ENCODE measurements at places on chromosomes 7 and 10.

DNA sequence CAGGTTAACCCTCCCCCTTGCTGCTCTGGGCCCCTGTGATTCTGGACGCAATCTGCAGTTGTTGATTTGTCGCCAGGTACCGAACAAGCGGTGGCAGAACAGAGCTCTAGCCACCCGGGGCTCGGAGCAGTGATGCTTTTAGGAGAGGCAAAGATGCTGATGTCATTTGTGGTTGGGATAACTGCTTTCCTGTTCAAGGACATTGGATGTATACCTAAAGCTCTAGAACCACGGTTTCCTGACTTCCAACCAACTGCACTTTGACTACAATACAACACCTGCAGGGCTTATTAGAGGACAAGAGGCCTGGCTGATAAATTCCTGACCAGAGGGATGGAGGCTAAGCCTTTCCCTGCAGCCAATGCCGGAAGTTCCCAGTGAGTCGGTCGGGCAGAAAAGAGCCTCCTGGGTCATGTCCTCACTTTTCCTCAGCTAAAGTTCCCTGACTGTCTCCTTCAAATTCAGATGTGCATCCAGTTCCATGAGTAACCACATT, 6.5 kb upstream of the RBM20 start:
- DNase-seq = no peak

GRCh38 chr7:134722786-134723322, 56.6 kb upstream of the CALD1 start:
- DNase-seq = no peak

DNA sequence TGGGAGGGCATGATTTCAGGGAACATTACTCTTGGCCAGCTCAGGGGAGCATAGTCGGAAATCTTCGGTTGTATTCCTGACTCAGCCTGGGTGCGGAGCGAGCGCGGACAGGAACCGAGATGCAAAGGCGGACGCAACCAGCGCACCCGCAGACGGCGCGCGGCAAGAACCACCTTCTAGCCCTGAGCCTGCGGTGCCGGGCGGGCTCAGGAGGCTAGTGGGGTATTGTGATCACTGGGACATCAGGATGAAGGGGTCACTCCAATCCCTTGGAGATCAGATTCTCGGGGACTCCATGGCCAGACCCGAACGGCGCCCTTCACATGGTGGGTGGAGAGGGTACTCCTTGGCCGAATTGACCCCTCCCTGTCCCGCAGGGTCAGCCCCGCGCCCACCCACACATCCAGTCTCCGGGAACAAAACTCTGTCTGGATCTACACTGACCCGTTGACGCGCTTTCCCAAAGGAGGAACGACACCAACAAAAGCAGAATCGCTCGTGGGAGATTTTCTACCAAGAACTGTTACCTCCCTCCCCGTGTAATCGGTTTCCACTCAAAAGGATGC, 730.5 kb downstream of the ZWINT start:
- no peak for DNase-seq

DNA sequence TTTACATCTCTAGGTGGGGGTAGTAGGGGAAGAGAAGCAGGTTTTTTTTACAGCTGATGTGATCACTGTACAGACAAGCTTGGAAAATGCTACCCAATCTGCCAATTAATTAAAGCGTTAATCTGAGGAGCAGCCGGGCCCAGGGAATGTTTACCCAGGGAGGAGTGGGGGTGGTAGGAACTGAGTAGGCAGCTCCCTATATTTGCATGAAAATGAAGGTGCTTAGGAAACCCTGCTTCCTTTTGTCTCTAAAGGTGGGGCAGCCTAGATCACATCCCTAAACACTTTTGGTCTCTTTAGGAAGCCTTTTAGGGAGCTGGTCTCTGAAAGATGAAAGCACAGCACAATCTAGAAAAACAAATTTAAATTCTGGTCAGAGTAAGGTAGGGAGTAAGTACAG, 53.0 kb upstream of the NFKB2 start:
- no peak for DNase-seq

GRCh38 chr10:118266098-118266748, 75.9 kb downstream of the FAM204A start:
- DNase-seq = no peak

- DNase-seq = no peak
Observed at GRCh38 chr7:106128836-106129235, 16.7 kb upstream of the SYPL1 start.

DNA sequence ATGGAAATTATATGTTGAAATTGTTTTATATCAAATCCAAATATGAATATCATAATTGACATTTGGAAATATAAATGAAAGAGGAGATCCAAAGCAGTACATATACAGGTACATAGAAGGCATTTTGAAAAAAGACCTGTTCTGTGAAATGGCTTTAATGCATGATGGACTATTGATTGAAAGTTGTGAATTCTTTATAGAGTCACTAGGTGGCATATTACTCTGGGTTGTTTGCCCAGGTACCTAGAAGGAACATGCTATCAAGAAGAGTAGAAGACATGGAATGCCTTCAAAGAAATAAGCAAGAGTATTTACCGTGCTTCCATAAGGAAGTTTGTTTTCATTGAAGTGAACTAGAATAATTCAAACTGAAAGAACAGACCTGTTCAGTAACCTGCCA, 160.0 kb upstream of the ANK3 start:
- no peak for DNase-seq

DNA sequence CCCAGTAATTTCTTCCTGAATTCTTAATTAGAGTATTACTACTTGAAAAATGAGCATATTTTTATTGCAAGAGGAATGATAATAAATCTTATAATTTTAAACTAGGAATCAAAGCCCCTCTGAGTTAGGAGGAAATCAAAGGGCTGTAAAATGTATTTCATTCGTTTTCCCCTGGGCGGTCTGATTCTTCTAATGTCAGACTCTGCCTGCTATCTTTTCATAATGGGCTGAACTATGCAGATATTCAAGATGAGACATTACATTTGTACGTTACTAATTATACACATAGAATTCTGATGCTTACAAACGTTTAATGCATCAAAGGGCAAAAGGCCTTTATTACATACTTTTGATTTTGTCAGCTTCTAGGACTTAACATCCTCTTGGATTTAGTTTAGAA, 16.0 kb upstream of the TRUB1 start:
- no peak for DNase-seq

DNA sequence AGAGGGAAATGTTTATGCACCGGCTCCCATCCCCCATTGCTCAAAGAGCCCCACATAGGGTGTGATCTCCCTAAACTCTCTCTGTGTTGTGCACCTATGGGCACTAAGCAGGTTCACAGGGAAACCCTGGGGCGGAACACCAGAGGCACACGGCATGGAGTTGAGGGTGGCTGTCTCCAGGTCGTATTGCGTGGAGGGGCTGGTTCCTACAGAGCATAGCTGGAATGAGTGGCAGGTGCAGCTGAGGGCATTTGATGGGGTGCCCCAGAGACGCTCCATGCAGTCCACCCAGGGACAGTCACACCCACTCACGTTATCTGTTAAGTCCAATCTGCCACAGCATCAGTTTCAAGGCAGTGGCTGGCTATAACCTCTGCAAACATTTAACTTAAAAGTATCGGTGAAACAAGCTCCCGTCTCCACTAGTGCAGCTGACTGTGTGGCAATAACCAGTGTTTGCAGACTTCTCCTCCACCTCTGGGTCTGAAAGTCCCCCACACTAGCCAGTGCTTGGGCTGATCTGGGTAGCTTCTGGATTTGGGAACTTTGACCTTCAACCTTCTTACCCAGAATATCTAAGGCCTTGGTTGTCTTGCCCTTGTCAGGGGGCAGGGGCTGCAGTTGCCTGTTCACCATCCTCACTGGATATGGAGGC, 249.2 kb upstream of the ZNF32 start:
- DNase-seq = no peak

DNA sequence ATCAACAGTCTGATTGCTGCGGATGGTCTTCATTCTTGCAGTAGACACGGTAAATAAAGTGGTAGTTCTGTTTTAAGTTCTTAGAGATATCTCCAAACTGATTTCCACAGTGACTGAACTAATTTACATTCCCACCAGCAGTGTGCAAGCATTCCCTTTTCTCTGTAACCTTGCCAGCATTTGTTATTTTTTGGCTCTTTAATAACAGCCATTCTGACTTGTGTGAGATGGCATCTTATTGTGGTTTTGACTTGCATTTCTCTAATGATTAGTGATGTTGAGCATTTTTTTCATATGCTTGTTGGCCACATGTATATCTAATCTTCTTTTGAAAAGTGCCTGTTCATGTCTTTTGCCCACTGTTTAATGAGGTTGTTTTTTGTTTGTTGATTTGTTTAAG, 30.2 kb upstream of the CXCL12 start:
- DNase-seq = no peak

DNA sequence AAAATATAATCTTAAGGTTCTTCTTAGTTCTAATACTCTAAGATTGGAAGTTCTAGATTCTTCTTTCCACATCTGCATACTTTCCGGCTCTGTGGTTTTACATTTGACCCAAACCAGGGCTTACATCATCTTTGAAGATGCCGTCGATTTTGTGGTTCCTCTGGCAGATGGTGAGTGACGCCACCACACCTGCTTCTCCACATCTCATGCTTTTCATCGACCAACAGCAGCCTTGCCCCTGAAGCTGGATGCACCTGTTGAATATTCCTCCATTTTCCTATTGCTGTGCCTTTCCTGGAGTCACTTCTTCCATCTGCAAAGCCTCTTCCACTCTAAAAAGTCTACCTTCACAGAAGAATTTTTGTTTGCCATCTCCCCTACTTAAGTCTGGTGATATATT, 121.3 kb downstream of the PRKCQ start:
- no peak for DNase-seq

GRCh38 chr7:18895456-18895855, 222.0 kb downstream of the TWIST1 start:
- DNase-seq = peak; percentile 76

DNA sequence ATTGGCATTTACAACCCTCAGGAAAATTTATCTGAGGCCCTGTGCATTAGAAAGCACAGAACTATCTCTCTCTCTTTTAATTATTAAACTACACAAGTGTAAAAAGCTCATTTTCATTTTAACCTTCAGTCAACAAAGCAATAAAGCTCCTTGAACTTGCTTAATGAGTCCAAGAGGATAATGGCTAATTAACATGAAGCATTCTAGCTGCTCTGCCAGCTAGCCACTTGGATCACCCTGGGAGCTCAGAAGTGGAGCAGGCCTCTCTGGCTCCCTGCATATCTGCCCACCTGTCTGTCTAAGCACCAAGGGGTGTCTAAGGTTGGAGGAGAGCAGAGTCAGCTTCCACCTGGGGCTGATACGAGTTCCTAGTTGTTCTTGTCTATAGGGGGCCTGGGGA, 56.0 kb upstream of the SLC35G1 start:
- no peak for DNase-seq

- DNase-seq = no peak
Observed at GRCh38 chr7:44335184-44335583, 9.8 kb upstream of the CAMK2B start.

DNA sequence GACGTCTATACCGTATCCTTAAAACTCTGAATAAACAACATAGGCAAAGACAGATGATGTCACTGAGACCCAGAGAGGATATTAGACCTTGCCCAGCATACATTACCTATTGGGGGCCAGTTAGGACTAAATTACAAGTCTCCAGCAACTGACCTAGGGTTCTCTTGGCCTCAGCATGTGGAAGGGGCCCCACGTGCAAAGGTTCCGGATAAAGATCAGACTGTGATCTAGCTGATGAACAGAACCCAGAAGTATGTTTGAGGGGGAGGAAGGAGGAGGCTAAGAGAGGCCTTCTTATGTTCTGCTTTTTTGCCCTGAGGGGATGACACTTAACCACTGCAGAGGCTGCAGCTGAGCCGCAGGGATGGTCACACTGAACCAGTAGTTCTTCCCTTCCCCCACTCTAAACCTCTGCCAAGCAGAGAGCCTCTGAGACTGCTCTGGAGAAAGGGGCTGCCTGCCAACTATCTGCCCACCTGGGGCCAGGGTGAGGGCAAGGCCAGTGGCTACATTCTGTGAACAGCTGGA, 24.0 kb upstream of the KMT2C start:
- peak; percentile 67 for DNase-seq

- no peak for DNase-seq
Observed at GRCh38 chr7:100396421-100396982, 23.2 kb downstream of the PILRA start.

DNA sequence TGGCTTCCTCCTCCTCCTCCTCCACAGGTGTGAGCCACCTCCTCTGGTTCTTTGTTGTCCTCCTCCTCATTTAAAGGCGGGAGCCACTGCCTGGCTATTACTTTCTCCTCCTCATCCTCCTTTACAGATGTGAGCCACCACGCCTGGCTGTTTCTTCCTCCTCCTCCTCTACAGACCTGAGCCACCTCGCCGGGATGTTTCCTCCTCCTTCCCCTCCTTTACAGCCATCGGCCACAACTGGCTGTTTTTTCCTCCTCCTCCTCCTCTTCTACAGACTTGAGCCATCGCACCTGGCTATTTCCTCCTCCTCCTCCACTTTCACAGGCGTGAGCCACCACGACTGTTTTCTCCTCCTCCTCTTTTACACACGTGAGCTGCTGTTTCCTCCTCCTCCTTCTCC, 49.0 kb upstream of the ZNF479 start:
- no peak for DNase-seq

DNA sequence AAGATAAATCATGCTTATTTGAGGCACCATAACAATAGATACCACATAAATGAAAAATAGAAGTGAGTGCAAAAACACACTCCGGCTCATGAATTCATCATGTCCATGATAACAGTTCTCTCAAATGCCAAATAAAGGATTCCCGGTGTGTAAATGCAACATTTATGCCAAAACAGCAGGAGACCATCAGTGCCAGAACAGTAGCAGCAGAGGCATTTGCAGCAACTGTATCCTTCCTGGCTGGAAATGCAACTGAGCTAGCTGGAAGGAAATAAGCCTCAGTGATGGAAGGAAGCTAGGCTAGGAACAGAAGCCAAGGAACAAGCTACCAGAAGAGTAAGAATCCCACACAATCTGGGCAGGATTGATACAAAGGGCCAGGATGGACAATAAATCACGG, 79.9 kb upstream of the THSD7A start:
- DNase-seq = no peak

- no peak for DNase-seq
Observed at GRCh38 chr10:115558252-115558651, 465.1 kb downstream of the ATRNL1 start.

GRCh38 chr10:89640241-89640640, 4.8 kb downstream of the PANK1 start:
- no peak for DNase-seq

GRCh38 chr7:22677680-22678079, 49.3 kb upstream of the IL6 start:
- DNase-seq = no peak

GRCh38 chr10:130300608-130301020, 164.4 kb downstream of the GLRX3 start:
- DNase-seq = no peak

DNA sequence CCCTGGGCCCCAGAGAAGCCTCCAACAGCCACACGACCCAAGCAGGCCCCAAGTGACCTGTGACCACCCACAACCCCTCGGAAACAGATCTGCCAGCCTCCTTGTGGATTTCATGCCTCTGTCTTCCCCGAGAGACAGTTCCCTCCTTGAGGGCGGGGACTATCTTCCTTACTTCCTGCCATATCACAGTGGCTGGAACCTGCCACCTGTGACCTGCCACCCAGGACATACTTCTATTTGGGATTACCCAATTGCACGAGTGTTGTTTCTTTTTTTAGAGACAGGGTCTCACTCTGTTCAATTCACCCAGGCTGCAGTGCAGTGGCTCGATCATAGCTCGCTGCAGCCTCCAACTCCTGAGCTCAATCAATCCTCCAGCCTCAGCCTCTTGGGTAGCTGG, 25.9 kb downstream of the TNRC18 start:
- no peak for DNase-seq

GRCh38 chr10:77673101-77673500, 35.5 kb upstream of the KCNMA1 start:
- no peak for DNase-seq

Data from adipocyte (in vitro differentiated cells).